ENCODE measurements at places on chromosomes 4 and X.

GRCh38 chr4:184941671-184942418 is 76.4 kb upstream of the HELT start:
- no peak for DNase-seq

- no peak for DNase-seq
These were observed 73.2 kb downstream of the NFKB1 start for GRCh38 chr4:102574317-102574716.

- no peak for DNase-seq
These were observed 250.1 kb downstream of the C4orf33 start for GRCh38 chr4:129346036-129346435.

DNA sequence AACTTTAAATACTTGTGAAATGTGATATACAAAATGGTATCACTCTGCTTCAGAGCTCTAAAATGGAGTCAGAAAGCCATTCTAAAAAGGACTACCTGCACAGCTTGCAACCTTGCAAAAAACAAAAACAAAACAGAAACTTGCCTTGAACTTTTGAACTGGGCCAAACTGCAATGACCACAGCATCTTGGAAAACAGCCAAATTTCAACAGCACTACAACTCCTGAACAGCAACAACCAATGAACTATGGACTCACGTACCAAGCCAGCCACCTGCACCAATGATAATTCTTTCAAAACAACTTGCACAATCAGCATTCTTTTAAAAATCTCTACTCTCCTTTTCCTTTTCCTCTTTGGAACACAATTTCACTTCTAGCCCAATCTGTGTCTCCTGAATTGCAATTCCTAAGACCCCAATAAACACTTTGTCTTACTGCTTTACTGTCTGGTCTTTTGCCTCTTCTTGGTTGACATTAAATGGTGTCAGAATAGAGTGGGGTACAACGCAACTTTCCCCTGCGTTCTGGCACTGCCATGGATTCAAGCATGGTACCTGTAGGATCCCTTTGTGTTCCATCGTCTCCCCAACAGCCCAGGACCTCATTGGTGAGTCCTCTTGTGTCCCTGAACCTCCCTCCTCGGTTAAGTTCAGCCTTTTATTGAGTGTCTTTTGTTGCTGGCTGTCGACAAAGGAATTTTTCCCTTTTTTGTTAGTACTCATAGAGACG is 35.7 kb upstream of the FMR1 start:
- DNase-seq, result no peak

DNA sequence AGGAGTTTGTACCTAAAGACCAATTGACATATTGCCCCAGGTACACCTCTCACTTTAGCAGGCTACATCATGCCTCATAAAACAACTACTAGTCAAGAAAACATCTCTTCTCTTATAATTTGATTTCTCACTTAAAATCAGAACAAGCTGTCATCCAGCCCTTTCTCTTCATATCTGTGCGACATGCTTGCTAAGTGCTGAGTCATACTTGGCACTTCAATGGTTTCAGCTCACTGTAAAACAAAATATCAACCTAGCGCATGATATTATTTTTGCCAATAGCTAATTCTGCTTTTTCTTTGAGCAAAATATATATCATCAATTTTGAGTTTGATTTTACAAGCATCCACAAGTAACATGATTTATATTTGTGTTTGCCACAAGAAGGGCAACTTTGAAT is 27.9 kb upstream of the FUNDC1 start:
- no peak for DNase-seq

GRCh38 chr4:84562156-84562555 is 20.8 kb upstream of the CDS1 start:
- no peak for DNase-seq

GRCh38 chr4:124304941-124305340 is 407.6 kb downstream of the ANKRD50 start:
- no peak for DNase-seq

DNA sequence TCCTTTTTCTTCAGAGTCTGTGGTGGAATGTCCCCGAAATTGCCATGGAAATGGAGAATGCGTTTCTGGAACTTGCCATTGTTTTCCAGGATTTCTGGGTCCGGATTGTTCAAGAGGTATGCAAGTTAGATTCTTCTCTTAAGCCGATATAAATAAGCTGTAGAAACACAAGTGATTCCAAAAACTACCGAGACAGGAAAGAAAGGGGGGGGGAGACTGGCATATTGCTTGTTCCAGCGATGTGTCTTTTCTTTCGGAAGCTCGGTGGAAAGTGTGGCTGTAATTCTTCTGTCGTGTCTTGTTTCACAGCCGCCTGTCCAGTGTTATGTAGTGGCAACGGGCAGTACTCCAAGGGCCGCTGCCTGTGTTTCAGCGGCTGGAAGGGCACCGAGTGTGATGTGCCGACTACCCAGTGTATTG is 236.9 kb downstream of the DCTD start:
- DNase-seq, result no peak

DNA sequence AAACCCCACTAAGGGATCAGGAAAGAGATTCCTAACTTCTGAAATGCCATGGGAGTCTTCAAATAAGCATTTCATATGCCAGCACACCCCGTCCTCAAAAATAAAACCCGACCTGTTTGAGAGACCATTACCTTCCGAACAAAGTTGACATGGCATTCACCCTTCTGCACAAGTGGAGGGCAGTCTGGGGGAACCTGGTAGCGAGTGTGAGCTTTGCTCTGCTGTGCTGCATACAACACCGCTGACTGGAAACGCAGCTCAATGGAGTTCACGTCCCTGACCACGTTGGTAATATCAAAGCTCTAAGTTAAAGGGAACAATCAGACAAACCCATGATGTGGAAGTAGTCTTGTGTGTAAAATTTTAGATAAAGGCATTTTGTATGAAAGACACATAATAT is 38.0 kb downstream of the MANBA start:
- DNase-seq, result no peak

Data from stimulated activated CD4-positive, alpha-beta T cell treated with anti-CD3 and anti-CD28 coated beads, TNF-alpha, amount 100 ng/mL, for 24 hours (primary cell).